T1000 (cell line): ENCODE measurements at places on chromosomes 1 and 21.
A peak's percentile ranks its signal among the peaks of the same experiment; 100 is the strongest.

DNA sequence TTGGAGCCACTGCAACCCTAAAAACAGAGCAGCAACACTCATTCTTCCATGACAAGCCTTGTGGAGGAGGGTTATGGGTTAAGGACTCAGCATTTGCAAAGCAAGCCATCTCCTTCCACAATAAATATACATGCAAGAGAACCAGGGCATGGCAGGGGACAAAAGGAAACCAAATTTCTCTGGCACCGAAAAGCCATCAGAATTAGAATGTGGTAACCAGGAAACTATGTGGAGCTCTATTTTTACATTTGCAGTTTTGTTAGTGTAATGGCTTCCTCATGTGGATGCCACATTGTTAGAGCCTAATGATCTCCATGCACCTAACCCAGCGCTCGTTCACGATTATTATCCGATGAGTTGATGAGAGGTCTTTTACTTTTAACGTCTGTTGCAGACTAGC, 91.7 kb downstream of the NAV1 start:
- DNase-seq: no peak

- DNase-seq: no peak
Measured at GRCh38 chr1:185564816-185565215, 169.4 kb upstream of the HMCN1 start.

GRCh38 chr1:87392248-87393192, 63.8 kb downstream of the LMO4 start:
- no peak for DNase-seq

GRCh38 chr1:68231627-68232288, 565 bp downstream of the WLS start:
- DNase-seq: peak; percentile 59

GRCh38 chr1:182679684-182680083, 4.7 kb downstream of the RGS8 start:
- DNase-seq: no peak

- peak; percentile 21 for DNase-seq
Measured at GRCh38 chr1:244796719-244797406, 38.6 kb upstream of the COX20 start.

- DNase-seq: no peak
Measured at GRCh38 chr1:32818804-32819541, 1.5 kb downstream of the S100PBP start.

GRCh38 chr1:42429603-42430002, 26.2 kb downstream of the ZMYND12 start:
- no peak for DNase-seq

- no peak for DNase-seq
Measured at GRCh38 chr1:202958544-202959275, 598 bp upstream of the ADIPOR1 start.

DNA sequence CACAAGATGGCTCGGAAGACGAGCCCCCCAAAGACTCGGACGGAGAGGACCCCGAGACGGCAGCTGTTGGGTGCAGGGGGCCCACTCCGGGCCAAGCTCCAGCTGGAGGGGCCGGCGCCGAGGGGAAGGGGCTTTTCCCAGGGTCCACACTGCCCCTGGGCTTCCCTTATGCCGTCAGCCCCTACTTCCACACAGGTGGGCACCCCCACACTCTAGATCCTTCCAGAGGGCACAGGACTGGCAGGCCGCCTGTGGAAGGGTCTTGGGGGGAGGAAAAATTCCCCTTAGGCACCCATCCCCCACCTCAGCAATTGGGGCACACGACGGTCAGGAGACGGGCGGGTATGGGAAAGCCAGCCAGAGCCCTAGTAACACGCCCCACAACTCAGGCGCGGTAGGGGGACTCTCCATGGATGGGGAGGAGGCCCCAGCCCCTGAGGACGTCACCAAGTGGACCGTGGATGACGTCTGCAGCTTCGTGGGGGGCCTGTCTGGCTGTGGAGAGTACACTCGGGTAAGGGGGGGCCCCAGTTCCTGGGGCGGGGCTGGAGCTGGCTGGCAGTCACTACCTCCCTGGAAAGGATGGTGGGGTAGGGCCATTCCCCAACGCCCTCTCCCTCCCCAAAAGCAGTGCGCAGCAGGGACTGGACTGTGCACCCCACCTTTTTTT, 16.1 kb downstream of the NOC2L start:
- peak; percentile 35 for DNase-seq

DNA sequence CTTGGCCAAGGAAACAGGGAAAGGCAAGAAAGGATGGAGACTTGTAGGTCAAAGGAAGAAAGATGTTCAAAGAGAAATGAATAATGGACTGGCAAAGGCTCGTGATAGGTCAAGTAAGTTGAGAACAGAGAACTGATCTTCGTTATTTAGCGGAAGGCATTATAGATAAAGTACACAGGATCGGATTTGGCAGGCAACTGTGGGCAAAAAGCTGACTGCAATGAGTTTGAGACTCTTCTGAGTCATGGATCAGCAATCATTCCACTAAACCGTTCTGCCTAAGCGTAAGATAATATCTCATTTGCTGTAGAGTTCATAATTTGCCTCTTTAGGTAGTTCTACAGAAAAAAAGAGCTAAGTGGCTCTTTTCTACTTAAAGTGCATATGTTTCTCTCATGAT, 34.1 kb downstream of the KRTAP21-3 start:
- DNase-seq: no peak

DNA sequence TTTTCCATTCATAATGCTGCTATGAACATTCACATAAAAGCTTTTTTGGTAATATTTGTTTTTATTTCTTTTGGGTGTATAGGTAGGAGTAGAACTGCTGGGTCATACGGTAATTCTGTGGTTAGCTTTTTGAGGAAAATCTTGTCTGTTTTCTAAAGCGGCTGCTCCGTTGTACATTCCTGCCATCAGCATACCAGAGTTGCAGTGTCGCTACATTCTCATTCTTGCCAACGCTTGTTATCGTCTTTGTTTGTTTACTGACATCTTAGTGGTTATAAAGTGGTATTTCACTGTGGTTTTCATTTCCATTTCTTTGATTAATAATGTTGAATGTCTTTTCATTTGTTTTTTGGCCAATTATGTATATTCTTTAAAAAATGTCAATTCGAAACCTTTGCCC, 469.8 kb upstream of the ZP4 start:
- no peak for DNase-seq

DNA sequence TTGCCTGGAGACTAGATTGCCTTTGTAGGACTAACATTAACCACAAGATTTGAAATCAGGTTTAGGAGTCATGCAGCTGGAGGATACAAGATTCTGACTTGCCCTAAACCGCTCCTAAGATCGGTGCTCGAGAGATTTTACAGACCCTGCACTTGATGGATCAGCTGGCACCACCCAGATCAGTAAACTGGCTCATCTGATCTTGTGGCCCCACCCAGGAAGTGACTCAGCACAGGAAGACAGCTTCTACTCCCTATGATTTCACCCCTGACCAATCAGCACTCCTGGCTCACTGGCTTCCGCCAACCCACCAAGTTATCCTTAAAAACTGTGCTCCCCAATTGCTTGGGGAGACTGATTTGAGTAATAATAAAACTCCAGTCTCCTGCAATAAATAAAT, 876 bp upstream of the CATSPERE start:
- peak; percentile 5 for DNase-seq

- no peak for DNase-seq
Measured at GRCh38 chr1:70005386-70006034, 199.9 kb downstream of the LRRC40 start.

DNA sequence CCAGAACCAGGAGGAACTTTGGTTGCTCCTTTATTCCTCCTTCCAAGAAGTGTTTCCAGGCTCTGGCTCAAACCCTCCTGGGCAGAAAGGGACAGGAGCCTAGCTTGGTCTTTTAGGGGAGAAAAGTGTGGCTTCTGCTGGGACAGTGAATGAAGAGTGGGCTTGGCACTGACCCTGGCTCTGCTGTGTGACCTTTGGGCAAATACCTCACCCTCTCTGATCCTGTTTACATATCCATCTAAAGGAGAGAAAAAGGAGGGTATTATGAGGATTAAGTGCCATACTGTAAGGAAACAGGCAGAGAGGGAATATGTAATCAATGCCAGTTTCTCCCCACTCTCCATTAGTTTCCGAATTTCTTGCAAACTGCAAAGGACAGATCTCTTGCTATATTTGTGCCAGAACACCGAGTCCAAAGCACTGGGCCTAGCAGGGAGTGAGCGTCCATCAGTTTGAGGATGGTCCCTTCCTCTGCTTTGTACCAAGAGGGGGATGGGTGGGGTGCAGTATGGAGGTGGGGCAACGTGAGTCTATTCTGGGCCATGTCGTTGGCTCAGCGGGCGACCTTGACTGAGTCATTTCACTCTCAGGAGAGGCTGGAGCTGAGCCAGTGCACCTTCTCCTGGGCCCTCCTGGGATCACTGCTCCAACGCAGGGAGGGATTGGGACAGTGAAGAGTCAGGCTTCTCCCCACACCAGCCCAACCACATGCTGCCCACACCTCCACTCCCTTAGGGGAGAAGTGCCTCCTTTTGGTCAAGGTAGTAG, 38.4 kb downstream of the IGSF21 start:
- DNase-seq: no peak

DNA sequence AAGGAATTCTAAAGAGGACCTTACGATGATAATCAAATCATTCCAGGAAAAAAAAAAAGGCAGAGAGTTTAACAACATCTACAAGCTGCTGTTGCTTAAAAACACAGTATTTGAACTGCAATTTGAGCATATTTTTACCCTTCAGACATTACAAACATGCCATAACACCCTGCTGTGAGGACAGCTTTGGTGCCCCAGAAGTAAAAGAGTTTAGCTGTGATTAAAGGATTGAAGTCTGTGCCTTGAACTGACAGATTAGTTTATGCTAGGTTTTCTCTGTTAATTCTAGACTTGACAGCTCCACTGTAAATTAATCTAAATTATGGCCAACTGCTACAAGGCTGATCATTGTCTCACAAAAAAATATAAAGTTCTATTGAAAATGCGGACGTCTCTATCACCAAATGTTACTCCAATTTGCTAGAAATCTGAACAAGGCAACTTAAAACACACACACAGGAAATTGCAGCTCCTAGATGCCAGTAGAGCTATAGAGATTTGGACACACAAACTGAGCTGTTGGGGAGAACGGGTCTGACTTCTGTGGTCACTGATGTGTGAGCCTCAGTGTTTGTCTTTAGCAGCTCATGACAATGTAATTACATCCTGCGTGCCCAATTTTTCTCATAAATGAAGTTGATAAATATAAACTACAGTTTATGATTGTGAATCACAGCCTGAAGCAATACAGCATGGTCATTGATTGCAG, 217.9 kb downstream of the NTNG1 start:
- DNase-seq: no peak

DNA sequence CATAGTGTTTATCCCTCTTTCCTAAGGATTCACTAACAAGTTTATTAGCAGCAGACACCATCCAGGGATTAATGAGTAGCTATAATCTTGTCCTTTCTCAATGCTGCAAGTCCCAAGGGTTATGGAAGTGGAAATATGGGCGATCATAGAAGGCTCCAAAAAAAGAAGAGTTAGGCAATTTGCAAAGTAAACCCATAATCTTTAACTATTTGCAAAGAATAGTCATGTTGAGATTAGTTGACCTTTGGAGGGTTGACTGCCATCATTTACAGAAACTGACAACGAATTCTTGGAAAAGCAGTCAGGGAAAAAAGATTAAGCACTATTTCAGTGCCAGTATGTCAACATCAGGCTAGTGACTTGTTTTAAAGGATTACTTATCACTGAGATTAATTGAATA, 169.9 kb downstream of the KCNT2 start:
- DNase-seq: no peak

DNA sequence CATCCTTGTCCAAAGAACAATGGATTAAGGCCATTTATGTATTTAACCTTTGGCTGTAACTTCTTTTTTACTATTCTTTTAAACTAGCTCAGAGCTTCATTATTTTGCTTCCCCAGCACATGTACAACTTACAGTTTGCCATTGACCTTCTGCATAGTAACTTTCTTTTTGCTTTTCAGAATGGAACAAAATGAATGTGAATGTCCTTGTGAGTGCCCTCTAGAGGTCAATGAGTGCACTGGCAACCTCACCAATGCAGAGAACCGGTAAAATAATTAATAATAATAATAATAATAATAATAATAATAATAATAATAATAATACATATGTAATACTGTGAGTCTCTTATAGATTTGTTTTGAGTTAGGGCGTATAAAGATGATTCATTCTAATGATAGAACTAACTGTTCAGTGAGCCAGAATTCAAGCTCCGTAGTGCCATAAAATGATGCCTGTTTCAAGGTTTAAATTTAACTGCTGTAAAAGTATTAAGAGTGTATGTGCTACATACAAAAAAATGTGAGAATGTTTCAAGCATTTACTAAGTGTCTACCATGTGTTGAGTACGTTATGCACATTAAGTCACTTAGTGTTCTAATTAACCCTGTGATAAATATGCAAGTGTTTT, 69.0 kb upstream of the RAVER2 start:
- DNase-seq: no peak

- DNase-seq: no peak
Measured at GRCh38 chr1:243595527-243596210, 254.4 kb downstream of the AKT3 start.

DNA sequence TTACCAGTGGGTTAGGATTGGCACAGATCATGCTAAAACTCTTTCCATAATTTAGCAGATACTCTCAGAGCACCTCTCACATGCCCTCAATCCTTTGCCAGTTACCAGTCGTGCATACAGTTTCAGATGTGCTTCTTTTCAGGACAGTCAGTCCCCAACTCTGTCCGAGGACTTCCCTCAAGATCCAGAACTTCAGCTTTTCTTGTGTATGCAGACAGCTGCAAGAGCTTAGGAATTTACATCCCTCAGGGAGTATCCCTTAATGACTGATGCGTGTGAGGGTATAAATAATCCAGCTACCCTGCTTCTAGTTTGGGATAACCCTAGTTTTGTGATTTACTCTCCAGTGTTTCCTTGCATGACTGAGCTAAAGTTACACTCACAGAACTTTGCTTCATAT, 393.0 kb upstream of the PLXNA2 start:
- DNase-seq: no peak

- DNase-seq: no peak
Measured at GRCh38 chr1:9643351-9644256, 7.9 kb upstream of the PIK3CD start.

DNA sequence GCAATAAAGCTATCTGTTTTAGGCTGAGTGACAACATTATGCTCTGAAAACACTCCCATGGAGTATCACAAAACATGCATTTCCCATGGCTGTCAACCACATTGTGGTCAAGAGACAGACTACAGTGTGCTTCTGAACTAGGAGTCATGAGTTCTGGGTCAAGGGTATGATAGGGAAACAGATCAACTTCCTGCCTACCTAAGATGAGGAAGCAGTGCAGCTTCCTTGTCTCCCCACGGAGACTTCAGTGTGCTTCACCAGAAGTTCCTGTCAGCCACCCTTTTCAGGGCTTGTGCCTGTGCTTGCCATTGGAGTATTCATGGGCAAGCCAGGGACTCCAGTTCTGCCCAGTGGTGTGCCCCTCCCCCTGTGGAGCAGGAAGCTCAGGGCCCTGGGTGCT, 19.9 kb downstream of the LCE3E start:
- DNase-seq: no peak

DNA sequence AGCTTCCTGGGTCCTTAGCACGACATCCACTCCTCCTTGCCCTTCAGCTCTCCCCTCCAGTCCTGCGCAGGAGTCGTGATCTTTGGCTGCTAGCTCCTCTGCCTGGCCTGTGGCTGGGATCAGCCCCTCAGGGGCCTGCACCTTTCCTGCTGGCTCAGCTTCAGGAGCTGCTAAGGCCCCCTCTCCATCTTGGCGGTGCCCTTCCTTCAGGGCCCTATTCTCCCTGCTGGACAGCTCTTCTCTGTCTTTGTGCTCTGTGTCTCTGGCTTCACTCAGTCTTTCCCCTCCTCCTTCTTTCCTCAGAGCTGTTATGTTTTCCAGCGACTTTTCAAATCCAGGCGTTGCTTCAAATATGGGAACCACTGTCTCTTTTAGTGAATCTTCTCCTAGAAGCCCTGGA, 59.5 kb upstream of the LRRC53 start:
- no peak for DNase-seq

GRCh38 chr1:15457585-15457984, 1.1 kb downstream of the CELA2A start:
- DNase-seq: no peak
